ENCODE measurements at places on chromosomes 5 and 9.

GRCh38 chr5:172479034-172479783 is 24.9 kb upstream of the SH3PXD2B start:
- DNase-seq: peak; percentile 78

GRCh38 chr5:148825716-148826052 is 727 bp upstream of the ADRB2 start:
- DNase-seq: no peak

GRCh38 chr5:91670122-91670521 is 287.0 kb upstream of the ARRDC3 start:
- no peak for DNase-seq

DNA sequence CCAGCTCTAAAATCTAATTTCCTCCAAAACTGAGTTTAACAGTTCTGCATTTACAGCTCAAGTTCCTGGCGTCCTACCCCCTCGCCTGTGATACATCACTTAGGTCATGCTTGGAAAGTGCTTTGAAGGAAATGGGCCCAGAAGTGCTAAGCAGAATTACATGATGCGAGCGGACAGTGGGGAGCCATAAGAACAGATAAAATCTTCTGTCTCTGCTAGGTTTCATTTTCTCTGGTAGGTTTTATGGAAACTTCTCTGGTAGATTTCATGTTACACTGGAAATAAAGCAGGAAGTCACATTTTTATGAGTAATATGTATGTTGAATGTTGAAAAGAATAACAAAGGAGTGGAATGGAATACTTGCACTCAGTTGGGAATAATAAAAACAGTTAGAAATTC is 138.3 kb downstream of the ZDHHC21 start:
- no peak for DNase-seq

DNA sequence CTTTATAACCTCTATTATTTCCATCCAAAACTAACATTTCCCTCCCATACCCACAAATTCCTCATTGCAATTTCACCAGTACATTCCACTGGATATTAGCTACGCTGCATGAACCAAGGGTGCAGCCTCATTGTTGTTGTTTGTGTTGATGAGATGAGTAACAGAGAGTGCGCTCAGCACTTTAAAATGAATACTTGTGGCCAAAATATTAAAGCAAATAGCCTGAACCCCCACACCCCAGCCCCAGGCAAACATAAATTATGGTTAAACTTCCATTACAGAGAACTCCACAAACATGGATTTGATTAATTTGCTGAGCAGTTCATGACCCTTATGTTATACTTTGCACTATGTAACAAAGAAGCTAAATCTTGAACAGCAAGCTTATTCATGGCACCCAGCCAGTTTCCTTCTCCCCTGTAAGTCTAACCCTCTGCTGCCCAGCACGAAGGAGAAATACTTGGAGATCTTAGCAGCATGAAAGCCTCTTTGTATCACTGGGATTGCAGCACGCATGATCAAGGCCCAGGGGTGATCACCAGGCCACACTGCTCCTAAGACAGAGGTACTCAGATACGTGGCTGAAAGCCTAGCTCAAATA is 205.0 kb downstream of the DOCK8 start:
- DNase-seq: no peak

- DNase-seq: peak; percentile 18
These were observed at the start of gene SNCAIP for GRCh38 chr5:122311961-122312590. Gene SNCAIP, plus strand, starts transcription at chr5:122312237. Its CDS starts 78,898 bp downstream, at chr5:122391135.

- no peak for DNase-seq
These were observed 135.2 kb upstream of the RAPGEF1 start for GRCh38 chr9:131874916-131875670.

DNA sequence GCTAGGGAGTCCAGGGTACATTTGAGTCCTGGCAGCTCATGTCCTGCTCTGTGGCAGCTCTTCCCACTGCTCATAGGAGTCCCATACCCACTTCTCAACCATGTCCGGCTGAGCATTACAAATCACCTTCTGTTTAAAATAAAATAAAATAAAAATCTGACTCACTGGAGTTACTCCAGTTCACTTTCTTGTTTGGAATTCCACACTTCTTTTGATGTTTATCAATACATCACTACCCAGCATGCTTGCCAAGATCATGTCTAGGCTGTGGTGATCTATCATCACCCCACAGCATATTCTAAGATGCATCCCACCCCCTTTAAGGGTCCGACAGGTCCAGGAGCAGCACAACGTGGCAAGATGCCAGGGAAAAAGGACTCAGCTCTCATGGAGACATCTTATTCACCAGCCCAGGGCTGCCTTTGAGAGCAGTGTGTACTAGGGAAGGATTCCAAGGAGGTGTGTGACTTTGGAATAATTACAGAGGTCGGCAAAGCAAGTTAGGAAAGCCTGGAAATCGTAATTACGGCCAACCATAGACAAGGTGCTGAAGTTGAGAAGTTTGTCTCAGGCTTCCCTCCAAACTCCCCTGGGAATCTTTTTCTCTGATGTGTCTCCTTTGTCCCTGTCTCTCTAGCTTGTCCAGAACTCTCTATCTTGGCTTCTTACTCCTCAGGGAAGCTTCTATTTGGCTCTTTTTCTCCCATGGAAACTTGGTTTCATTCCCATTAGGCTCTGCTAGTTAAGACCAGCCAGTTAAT is 111.4 kb upstream of the SLC1A3 start:
- no peak for DNase-seq

DNA sequence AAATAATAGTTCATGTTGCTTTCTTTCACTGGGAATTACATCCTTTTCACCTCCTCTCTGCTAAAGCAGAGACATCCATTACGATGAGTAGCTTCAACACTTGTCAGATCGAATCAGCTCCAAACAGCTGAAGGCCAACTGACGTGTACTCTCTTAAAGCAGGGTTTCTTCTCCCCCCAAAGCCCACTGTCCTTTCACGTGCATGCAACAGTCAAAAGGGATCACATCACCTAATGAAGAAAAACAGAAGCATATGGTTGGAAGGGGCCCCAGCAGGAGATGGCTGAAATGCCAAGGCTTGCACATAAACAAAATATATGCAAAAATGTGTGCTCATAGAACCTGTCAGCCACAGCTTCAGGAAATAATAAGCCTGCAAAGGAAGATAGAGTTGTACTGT is 421.6 kb downstream of the ANXA1 start:
- DNase-seq: no peak
